ENCODE measurements at places on chromosomes 12 and 14.

- DNase-seq: no peak
Measured at GRCh38 chr12:13343375-13343774, 146.8 kb downstream of the EMP1 start.

DNA sequence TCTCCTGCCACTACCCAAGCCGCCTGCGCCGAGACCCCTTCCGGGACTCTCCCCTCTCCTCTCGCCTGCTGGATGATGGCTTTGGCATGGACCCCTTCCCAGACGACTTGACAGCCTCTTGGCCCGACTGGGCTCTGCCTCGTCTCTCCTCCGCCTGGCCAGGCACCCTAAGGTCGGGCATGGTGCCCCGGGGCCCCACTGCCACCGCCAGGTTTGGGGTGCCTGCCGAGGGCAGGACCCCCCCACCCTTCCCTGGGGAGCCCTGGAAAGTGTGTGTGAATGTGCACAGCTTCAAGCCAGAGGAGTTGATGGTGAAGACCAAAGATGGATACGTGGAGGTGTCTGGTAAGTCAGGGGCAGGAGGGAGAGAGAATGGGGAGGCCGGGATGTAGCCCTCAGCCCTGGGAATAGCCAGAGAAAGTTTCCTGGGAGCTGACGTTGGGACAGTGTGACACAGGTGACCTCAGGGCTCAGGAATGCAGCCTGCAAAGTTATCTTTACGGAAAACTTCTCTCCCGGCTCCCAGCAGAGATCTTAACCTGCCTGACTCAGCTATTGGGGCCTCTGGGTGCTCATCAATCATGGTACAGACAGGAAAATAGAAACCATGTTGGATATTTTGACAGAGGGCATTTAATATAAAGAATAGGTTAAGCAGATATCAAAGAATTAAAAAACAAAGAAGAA, 747 bp downstream of the HSPB8 start:
- no peak for DNase-seq

DNA sequence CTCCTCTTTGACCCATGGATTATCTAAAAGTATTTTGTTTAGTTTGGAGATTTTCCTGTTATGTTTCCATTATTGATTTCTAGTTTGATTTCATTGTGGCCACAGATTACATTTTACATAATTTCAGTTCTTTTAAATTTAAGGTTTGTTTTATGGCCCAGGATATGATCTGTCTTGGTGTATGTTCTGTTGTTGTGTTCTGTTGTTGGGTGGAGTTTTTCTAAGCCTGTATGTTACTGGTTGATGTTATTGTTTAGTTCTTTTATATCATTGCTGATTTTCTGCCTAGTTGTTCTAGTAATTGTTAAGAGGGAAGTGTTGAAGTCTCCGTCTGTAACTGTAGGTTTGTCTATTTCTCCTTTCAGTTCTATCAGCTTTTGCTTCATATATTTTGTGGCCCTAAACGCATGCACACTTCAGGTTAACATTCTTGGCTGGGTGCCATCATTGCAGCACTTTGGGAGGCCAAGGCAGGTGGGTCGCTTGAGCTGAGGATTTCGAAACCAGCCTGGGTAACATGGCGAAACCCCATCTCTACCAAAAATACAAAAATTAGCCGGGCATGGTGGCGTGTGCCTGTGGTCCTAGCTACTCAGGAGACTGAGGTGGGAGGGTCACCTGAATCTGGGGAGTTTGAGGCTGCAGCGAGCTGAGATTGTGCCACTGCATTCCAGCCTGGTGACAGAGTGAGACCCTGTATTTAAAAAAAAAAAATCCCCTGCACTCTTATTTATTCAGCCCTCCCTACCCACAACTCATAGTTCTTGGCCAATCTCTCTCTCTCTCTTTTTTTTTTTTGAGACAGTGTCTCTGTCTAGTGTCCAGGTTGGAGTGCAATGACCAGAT, 28.1 kb upstream of the CFL2 start:
- no peak for DNase-seq

- DNase-seq: no peak
Measured at GRCh38 chr14:62373944-62374343, 611.7 kb downstream of the SNAPC1 start.

DNA sequence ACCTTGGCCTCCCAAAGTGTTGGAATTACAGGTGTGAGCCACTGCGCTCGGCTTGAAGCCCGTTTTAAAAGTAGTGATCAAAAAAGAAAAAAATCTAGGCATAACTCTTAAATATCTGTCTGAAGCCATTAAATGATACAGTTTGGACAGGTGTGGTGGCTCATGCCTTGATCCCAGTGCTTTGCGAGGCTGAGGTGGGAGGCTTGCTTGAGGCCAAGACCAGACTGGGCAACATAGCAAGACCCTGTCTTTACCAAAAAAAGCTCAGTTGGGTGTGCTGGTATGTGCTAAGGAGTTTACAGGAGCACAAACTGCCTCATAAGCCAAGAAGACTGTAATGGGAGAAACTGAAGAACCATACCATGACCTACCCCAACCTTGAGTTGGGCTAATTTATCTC, 26.0 kb downstream of the SYNE2 start:
- DNase-seq: no peak

- DNase-seq: no peak
Measured at GRCh38 chr14:22836301-22837113, at the start of gene MMP14. TSS of gene MMP14 (plus strand) at chr14:22836585. CDS start at chr14:22836818, 233 bp downstream.

- no peak for DNase-seq
Measured at GRCh38 chr14:24996930-24997725, 52.8 kb downstream of the STXBP6 start.

- DNase-seq: no peak
Measured at GRCh38 chr12:90024262-90024661, 315.6 kb upstream of the ATP2B1 start.

DNA sequence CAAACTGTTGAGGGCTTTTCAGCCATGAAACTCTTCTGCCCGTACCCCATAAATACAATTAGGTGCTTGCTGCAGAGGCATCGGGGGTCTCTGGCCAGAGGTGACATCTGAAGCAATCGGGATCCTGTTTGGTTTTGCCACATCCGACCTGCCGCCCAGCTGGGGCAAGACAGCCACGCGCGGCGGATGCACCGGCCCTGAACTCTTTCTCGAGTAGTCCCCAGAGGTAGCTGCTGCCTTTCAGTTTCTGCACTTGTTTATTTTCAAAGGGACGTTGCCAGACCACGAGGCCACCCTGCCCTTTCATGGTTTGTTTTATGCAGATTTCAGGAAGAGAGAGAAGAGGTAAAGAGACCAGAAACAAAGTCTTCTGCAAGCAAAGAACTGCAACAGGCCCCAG, 10.6 kb upstream of the MLXIP start:
- DNase-seq: no peak

- peak; percentile 32 for DNase-seq
Measured at GRCh38 chr12:115569345-115570068, 708.0 kb downstream of the MED13L start.

DNA sequence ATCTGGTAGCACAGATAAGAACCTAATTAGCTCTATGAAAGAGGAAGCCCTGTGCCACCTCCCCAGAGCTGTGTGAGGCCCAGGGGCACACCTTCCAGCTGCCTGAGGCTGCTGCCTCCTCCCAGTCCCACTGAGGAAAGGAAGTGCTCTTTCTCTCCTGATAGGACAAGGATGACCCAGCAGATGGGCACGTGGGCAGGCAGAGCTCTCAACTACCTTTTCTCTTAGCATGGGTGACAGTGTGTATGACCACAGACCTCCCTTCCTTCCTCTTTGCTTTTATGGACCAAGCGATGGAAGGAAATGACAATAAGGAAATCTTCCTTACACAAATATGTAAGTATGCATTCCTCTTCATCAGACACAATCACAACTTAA, 127.6 kb upstream of the AMIGO2 start:
- DNase-seq: no peak

- no peak for DNase-seq
Measured at GRCh38 chr12:118430516-118430915, 54.2 kb downstream of the SUDS3 start.

DNA sequence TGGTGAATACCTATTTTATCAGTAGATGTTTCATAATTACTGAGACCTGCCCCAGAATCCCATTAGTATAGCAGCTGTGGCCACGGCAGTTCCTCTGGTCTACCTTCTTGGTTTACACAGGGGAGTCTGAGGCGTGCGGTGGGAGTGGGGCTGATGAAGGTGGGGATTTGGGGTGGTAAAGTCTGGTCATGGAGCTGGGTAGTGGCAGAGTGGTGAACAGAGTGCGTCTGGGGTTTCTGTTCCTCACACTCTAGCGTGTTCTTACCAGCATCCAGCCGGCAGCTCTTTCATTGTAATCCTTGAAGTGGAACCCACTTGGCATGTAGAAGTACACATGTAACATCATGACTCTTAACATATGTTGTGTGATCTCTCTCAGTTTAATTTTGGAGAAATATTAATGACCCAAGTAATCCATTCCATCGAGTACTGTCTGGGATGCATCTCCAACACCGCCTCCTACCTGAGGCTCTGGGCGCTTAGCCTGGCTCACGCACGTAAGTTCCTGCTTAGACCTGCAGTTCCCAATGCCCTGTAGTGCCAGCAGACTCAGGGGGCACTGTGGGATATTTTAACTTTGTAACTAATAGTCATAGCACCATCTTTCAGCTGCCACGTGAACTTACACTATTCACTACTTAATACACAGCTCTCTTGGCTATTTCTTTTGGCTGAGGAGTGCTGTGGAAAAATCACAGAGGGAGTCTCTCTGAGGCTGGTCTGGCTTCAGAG, 7.9 kb upstream of the DNAH10 start:
- DNase-seq: no peak

DNA sequence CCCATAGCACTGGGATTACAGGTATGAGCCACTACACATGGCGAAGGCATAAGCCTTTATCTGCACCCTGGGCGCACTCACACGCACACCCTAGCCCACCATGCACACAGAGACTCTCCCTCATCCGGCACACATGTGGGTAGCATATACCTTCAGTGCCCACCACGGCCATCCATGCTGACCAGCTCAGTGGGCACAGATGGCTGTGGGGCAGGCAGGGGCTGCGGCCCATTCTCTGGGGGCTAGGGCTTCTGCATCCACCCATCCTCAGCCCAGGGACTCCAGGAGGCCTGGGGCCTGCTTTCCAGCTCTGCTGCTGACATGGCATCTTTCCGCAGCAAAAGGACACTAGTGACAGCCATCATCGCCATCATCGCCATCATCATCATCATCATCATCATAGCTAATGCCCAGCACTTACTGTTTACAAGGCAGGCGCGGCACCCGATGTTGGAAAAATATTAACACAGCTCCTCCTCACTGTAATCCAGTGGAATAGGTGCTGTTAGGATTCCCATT, 111.2 kb downstream of the NCOR2 start:
- DNase-seq: no peak

GRCh38 chr12:66409195-66409871, 107.0 kb downstream of the HELB start:
- DNase-seq: no peak

GRCh38 chr12:132354982-132355680, 25.7 kb upstream of the GALNT9 start:
- DNase-seq: no peak

DNA sequence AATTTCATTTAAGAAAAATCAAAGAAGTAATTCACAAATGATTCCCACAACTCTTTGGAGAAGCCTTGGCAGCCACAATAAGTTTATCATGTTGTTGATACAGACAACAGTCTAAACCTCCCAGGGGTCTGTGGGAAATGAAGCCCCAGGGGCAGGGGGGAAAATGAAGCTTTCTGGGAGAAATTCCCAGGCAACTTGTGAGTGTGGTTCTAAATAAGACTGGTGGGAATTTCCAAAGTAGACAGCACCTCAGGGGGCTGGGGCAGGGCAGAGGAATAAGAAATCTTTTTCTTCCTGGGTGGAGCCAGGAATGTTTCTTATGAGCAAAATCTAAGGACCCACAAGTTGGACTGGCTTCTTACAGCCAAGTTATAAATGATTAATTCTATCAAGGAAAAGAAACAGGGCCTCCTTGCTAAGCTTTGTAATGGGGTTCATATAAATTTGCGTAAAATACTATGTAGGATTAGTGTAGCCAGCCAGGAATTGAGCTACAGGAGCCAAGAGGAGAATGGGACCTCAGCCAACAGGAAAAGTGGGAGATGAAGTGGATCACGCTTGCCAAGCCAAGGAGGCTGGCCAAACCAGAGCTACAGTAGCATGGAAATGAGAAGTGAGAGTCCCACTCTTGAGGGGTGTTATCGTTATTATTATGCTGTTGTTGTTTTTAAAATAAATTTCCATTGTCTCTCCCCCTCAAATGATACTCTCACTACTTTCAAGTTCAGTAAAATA, 182.9 kb upstream of the FAR2 start:
- DNase-seq: no peak

- DNase-seq: no peak
Measured at GRCh38 chr12:100823963-100824362, 29.4 kb downstream of the ANO4 start.

DNA sequence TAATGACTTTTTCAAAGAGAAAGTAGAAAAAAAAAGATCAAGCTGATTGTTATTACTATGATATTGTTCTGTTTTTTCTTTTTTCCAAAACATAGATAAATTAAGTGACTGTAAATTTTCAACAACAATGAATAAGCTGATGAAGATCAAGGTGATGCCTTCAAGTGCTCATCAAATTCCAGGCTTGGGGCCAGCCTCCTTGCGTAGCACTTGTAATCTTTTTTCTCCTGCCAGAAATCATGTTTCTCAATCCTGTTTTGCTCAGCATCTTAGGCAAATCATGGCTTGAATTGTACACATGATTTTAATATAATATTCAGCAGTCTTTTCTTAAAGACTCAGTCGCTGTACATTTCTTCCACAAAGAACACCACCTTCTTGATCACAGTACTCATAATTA, 333.2 kb downstream of the NPAS3 start:
- no peak for DNase-seq

All from frontal cortex (tissue), 4 donors.